Hematopoietic multipotent progenitor cell treated with erythropoietin and hydrocortisone succinate and interleukin-3 and kit ligand, for 15 days (in vitro differentiated cells): ENCODE measurements at places on chromosomes 4 and X.
A peak's percentile ranks its signal among the peaks of the same experiment; 100 is the strongest.

DNA sequence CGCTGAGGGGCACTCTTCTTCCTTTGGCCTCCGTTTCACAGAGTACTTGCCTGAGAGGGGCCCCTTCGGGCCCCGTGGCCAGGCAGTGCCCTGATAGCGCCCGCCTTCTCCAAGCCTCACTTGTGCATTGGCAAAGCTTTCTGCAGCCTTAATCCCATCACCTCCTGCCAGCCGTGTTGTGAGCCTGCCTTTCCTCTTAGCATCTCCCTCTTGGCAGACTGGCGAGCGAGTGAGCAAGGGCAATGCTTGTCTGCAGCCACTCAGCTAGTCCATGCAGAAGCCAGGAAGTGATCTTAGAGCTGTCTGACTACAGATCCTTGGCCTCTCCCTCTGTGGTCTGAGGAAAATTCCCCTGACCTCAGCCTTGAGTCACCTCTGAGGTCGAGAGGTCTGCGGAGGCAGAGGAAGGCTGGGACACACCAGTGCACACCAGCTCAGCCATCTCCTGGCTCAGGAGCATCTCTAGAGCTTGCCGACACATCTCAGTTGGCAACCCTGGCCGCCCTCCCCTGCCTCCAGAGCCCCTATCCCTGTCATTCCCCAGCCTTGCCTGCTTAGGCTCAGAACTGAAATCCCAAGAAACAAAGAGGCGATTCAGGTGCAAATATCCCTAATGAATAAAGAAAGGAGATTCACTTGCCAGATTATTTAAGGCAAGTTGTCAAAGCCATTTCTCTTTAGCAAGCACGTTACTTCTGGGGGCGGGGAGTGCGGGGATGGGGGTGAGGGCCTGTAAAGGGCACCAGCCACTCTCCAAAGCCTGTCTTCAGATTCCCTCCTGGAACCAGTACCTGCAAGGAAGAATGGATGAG is 143.5 kb upstream of the MAMLD1 start:
- DNase-seq: no peak

DNA sequence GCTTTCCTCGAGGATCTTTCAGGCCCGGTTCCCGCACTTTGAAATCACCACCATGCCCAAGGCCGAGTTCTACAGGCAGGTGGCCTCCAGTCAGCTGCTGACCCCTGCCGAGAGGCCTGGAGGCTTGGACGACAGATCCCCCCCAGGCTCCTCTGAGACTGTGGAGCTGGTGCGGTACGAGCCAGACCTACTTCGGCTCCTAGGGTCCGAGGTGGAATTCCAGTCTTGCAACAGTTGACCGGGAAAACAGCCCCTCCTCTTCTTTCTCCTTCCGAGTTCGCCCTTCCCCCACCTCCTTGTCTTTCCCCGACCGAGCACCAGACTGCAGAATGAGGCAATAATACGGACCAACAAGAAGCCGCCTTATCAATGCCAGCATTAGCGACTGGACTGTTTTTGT is 54.4 kb downstream of the ELF4 start:
- no peak for DNase-seq

GRCh38 chr4:41157009-41157408 is 57.3 kb downstream of the APBB2 start:
- no peak for DNase-seq

GRCh38 chr4:84327526-84327925 is 171.6 kb downstream of the NKX6-1 start:
- DNase-seq: no peak

DNA sequence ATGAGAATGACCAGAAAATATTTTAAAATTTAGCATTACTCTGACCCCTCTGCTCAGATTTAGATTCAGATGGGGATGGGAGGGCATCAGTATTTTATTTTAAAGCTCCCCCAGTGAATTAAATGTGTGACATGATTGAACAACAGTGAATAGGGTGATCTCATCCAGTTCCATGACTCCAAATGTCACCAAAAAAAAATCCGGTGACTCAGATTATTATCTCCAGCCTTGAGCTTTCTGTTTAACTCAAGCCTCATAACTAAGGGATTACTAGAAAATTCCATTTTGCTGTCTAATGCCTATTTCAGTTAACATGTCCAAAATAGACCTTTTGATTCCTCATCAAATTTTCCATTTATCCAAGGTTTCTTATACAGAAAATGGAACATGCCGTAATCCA is 121.8 kb upstream of the TMEM47 start:
- DNase-seq: no peak

DNA sequence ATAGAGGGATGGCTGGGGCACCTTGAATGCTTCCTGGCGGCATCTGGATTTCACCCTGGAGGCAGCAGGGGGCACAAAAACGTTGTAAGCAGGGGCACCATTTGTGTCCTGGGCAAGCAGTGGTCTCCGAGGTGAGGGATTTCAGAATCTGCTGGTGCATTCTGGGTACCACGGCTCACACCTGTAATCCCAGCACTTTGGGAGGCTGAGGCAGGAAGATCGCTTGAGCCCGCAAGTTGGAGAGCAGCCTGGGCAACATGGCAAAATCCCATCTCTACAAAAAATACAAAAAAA is 16.8 kb upstream of the TBC1D14 start:
- no peak for DNase-seq

- no peak for DNase-seq
Measured at GRCh38 chr4:148812101-148812500, 369.9 kb upstream of the NR3C2 start.

DNA sequence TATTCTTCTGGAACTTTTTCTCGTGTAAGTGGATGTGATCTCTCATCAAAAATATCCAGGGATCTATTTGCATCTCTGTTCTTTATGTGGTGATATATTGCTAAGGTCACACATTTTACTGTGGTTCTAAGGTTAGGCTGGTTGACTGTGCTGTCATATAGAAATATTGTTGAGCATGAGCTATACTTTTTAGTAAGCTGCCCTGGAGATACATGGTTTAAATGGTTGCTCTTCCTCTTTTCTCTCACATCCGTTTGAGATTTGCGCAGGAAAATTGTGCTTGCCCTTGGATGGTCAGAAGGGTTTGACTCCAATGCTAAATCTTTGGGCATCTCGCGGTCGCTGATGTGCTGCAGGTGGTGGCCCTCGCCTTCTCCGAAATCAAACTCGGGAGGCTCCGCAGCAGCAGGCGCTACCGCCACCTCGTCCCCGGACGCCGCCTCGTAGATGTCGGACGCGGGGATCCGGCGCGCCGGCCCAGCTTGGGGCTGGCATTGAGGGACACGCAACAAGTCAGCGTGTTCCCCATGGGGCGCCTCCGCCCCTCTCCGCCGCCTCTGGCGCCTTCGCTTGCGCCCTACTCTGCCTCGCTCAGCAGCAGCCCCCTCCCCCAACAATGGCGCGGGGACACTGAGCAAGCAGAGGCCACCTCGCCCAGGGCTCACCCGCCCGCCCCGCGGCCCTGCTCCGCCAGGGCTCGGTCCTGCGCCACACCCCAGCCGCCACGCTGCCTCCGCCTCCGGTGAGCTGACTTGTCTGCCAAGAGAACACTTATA is 154.5 kb downstream of the MSN start:
- DNase-seq: no peak

GRCh38 chr4:87130985-87131703 is 89.3 kb downstream of the KLHL8 start:
- no peak for DNase-seq

DNA sequence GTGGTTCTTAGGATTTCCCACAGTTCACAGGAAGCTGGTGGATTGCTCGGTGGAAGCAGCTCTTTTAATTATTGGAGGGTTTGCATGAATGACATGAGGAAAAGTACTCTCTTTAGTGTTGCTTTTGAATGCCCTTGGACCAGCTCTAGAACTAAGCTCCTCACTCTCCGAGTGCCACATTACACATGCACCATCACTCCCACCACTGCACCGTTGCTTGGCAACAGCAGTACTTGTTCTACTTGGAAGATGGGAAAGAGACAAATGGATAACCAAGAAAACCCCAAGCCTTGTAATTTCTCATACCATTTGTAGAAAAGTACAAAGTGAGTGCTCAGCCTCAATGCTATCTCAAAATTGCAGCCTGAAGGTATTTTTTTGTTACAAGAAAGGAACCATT is 620.2 kb upstream of the BOD1L1 start:
- DNase-seq: no peak

DNA sequence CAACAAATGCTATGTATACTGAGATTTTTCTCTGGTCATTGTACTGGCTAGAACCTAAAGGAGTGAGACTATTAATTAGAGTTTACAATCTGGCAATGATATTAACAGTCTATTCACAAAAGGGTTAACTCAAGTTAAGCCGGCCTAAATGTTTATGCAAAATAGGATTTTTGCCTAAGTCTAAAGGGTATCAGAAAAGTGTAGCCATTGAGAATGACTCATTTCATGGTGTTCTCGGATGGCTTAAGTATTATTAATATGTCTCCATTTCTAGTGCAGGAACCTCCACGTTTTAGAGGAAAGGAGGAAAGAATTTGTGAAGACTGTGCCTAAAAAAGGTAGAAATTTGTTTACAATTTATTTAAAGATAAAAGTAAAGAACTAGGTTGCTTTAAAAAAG is 29.8 kb downstream of the DYNLT3 start:
- no peak for DNase-seq

GRCh38 chr4:3403348-3403906 is 38.3 kb upstream of the HGFAC start:
- no peak for DNase-seq

DNA sequence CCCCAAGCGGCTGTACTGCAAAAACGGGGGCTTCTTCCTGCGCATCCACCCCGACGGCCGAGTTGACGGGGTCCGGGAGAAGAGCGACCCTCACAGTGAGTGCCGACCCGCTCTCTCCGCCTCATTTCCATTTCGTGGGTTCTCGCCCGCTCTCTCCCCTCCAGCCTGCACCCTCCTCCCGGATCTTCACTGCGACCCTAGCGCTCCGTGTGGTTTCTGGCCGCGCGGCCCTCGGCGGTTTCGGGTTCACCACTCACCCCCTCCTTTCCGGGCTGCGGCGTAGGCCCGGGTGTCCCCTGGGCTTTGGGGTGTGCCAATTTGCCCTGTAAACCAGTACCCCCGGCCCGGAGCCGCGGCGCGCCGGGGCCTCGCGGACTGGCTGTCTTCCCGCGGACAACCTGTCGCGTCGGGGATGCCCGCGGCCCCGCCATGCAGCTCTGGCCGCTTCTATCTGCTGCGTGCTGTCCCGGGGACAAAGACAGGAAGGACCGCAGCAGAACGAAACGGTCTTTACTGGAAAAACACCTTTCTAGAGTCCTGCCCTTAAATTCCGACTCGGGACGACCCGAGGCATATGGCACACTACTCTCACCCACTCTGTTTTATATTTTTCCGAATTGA is 737 bp downstream of the FGF2 start:
- DNase-seq: no peak

- DNase-seq: no peak
Measured at GRCh38 chrX:118373538-118373937, 27.6 kb downstream of the WDR44 start.

DNA sequence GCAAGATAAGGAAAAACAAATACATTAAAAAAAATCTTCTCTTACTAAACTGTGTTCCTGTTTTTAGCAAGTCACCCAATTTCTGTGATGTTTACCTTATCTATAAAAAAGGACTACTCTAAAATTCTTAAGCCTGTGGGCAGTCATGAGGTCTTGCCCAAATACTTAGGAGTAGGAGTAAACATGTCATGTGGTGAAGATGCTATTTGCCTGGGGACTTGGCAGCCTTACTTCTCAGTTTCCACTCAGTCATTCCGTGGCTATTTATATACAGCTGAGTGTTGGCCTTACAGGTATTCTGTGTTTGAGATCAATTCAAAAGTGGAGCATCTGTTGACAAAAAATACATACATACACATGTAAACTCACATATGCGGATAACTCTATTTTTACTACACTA is 89.9 kb upstream of the TLR2 start:
- peak; percentile 18 for DNase-seq

GRCh38 chr4:76691807-76692582 is 205.9 kb downstream of the SOWAHB start:
- DNase-seq: no peak

DNA sequence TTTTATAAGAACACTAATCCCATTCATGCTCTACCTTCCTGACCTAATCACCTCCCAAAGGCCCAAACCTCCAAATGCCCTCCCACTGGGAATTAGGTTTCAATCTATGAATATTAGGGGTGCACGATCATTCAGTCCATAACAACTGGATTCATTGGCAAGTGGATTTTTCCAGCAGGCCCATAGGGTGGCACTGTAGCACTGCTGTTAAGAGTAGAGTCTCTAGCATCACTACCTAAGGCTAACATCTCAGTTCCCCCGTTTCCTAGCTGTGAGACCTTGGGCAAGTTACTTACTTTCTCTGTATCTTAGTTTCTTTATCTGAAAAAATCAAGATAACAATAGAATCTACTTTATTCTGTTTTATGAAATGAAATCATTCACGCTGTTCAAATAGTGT is 315.8 kb downstream of the STIM2 start:
- no peak for DNase-seq

GRCh38 chr4:146833530-146833929 is 112.1 kb downstream of the TTC29 start:
- no peak for DNase-seq

DNA sequence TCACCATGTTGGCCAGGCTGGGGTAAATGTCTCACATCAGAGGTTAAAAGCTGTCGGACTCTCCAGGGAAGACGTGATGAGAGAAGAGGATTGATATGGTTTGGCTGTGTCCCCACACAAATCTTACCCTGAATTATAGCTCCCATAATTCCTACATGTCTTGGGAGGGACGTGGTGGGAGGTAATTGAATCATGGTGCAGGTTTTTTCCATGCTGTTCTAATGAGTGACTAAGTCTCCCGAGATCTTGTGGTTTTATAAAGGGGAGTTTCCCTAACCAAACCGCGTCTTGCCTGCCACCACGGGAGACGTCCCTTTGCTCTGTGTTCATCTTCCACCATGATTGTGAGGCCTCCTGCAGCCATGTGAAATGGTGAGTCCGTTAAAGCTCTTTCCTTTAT is 64.4 kb downstream of the ASMT start:
- no peak for DNase-seq

GRCh38 chr4:7938609-7939376 is 868 bp downstream of the AFAP1 start:
- DNase-seq: no peak

DNA sequence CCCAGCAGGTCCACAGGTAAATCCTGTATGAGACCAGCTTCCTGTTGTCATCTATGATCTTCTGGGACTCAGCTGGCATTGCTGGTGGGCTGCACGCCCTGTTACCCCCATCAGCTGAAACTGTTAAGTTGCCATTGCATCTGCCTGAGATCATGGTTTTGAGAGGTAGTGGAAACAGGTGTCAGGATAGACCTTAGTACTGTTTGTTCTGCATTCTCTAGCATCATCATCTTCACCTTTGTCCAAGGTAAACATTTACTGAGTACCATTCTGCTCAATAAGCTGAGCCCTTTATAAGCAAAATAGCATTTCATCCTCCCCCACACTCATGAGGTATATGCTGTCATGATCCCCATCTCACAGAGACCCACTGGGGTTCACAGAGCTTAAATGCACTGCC is 42.9 kb upstream of the PROM1 start:
- DNase-seq: no peak

GRCh38 chrX:39619182-39620009 is 478.4 kb downstream of the BCOR start:
- no peak for DNase-seq
